ENCODE measurements at places on chromosomes 5 and 9.

DNA sequence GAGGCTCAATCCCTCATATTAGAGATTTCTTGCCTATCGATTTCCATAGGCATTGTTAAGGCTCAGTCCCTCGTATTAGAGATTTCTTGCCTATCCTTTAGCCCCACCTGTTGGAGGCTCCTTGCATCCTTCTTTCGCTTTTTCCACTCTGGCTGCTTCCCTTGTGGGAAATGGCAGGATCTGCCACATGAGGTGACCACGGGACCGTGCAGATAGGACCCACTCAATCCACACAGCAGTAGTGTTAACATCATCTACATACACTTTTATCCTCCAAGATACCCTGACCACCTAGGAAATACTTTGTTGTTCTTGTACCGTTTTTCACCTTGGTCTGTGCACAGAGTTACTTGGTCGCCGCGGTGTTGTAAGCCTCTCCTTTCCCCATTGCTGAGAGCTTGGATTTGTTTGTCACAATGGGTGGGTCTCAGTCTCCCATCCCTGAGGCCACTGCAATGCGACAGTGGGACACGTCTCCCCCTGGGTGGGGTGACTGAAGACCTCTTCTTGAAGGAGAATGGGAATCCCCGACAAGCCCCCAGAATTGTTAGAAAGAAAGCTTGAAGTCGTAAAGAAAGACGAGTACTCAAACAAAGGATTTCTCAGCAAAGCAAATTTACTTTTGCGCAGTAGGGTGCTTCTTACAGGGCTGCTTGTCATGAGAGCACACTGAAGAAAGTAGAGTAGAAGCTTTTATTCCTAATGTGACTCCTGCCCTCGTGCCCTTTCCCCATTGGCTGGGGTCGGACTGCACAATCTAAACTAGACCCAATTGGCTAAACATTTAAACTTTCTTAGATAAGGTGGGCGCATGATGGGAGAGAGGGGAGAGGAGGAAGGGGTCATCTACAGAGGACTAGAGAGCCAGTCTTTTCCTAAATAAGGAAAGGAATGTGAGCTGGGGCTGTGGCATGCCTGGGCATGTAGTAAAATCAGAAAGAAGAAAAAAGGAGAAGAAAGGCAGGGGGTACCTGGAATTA is 19.8 kb downstream of the IFT74 start:
- peak; percentile 61 for DNase-seq

DNA sequence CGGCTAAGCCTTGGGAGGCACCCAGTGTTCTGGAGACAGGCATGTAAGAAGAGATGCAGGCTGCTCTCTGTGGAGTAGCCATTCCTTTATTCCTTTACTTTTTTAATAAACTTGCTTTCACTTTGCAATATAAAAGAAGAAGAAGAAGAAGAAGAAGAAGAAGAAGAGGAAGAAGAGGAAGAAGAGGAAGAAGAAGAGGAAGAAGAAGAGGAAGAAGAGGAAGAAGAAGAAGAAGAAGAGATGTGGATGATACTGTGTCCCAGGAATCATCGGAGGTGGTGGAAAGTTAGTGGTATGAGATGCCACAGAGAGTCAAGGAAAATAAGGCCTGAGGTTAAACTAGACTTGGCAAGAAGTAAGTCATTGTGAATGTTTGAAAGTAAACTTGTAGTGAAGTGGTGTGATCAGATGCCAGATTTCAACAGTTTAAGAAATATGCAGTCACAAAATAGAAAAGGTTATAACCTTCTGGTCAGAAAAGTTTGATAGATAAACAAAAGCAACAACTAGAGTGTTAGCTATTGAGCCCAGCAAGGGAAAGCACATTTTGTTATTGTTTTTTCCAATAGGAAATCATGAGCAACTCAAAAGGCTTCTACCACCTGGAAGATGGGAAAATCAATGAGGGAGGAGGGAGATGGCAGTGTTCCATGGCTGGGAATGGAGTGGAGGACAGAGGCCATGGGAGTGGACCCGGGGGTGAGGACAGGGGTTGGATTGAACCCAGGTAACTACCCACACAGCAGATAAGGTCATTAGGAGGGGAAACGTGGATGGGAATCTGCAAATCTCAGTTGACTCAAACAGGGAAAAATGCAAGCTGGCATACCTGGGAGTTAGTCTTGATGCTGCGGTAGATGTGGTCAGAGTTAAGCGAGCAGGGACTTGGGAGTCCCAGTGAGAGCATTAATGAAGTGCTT is 16.8 kb downstream of the AOPEP start:
- peak; percentile 77 for DNase-seq

DNA sequence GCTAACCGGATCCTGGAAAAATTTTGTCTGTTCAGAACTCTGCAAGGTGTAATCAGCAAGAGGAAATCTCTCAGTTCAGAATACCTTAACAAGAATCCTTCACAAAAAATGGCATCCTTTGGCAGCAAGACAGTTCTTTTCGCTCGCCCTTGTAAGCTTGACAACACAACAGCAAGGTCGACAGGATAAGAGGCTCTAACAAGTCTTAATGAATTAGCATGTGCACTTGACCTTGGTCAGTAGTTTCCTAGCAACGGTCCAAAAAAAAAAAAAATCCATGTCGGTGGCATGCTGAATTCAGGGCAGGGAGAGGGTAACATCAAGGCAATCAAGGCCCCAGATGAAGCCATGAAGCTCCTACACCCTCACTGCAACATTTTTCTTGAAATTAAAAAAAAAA is 172.8 kb downstream of the APBA1 start:
- DNase-seq: no peak

- DNase-seq: no peak
Measured at GRCh38 chr9:33465096-33465495, 8.6 kb downstream of the NOL6 start.

DNA sequence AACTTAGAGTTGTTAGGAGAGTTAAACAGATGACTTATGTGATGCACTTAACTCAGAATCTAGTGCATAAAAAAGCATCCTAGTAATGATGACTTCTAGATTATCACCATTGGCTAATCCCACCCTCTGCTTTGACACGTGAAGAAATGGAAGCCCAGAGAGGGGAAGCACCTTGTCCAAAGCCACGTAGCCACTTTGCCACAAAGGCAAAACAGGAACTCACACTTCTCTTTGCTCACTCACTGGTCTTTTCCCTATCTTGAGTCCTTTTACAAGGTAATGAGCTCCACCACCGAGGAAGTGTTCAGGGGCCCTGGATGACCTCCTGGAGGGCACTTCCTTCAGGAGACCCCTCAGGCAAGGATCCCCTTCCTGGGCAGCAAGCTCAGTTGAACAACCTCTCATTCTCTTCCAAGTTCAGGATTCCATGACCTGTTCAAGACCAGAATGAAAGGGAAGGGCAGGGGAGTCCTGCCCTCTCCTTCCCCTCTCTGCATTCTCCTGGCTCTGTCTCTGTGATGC is 89.7 kb downstream of the HRH2 start:
- no peak for DNase-seq

GRCh38 chr5:32458880-32459495 is 14.4 kb upstream of the ZFR start:
- no peak for DNase-seq

GRCh38 chr5:81188962-81189361 is 44.2 kb upstream of the CKMT2 start:
- no peak for DNase-seq

DNA sequence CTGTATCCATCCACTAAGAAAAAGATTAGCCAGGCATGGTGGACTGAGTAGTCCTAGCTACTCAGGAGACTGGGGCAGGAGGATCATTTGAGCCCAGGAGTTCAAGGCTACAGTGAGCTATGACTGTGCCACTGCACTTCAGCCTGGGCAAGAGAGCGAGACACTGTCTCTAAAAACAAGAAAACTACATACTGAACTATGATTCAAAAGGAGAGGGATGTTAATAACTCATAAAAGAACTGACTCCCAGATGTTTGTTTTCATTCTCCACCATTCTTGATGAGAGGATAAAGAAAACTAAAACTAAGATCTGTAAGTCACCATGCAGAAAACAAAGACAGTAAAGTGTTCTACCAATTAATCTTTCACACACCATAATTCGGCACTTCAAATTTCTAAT is 53.5 kb downstream of the AUH start:
- no peak for DNase-seq
